ENCODE measurements at places on chromosomes 2 and 18.

DNA sequence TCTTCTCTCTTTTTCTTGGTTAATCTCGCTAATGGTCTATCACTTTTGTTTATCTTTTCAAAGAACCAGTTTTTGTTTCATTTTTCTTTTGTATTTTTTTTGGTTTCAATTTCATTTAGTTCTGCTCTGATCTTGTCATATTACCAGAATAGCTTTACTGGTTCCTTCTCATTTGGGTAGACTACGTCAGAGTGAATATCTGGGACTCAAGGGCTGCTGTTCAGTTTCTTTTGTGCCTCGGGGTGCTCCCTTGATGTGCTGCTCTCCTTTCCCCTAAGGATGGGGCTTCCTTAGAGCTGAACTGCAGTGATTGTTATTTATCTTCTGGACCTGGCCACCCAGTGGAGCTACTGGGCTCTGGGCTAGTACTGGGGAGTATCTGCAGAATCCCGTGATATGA lies 29.4 kb upstream of the IL1RN start:
- DNase-seq: no peak

DNA sequence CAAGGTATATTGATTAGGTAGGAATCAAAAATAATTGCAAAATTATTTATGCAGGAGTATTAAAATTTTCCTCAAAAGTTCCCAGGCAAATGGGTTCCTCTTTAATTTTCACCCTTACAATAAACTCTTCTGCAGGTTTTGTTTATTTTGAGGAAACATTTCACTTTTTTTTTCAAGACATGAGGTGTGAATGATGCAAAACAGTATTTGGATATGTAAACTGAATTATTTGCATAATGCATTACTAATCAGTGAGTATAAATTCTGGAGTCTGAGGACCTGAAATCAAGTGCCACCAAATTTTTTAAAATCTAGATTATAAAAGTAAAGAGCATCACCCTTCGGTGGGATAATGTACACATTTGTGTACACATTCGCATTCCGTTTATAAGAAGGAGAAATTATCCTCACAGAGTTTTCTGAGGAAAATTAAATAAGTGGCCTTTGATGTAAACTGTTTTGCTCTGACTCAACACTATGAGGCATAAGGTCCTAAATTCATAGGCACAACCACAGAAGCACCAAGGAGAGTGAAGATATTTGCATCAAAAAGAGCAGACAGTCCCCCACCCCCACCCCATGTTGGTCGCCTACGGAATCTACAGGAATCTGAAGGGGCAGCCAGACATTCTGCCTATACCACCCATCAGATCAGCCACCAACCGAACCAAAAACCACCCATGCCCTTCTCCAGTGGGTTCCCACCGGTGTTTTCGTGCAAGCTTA lies 33.1 kb downstream of the BCL11A start:
- no peak for DNase-seq

GRCh38 chr18:9849407-9850283 lies 36.1 kb upstream of the TXNDC2 start:
- no peak for DNase-seq

GRCh38 chr2:64134813-64135212 lies 9.4 kb downstream of the PELI1 start:
- DNase-seq: no peak

DNA sequence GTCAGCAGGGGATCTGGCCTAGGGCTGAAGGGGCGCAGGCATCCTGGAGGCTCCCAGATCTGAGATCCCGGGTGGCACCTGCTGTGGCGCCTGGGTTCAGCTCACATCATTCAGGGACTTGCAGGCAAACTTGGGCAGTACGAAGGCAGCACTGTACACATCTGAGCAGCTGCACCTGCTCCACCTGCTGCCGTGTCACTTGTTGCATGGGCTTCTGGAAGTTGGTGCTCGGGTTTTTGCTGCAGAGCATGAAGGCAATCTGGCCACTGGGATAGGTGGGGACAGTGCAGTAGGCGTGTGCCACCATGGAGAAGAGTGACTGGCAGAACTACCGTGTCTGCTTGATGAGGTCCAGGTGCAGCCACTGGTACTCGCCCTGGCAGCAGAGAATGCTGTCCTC lies 48.6 kb downstream of the UGGT1 start:
- no peak for DNase-seq

- DNase-seq: no peak
Observed at GRCh38 chr2:45759310-45759851, 107.9 kb downstream of the PRKCE start.

DNA sequence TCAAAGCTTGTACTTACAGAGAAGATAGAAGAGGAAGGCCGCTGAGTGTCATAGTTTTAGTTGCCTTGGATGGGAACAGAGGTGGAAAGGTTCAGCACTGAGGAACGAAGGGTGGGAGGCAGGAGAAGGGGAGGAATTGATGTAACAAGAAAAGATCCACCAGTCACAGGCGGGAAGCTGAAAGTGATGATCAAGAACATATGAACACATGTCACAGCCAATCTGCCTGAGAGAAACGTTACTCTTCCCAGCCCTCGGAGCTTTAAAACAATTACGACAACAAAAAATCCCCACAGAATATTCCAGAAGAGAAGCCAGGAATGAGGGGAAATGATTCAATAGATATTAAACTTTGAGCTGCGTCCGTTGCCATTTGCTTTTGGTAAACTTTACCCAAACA lies 87.1 kb downstream of the TSHZ1 start:
- DNase-seq: no peak

GRCh38 chr18:45821711-45822110 lies 3.8 kb upstream of the SIGLEC15 start:
- no peak for DNase-seq

DNA sequence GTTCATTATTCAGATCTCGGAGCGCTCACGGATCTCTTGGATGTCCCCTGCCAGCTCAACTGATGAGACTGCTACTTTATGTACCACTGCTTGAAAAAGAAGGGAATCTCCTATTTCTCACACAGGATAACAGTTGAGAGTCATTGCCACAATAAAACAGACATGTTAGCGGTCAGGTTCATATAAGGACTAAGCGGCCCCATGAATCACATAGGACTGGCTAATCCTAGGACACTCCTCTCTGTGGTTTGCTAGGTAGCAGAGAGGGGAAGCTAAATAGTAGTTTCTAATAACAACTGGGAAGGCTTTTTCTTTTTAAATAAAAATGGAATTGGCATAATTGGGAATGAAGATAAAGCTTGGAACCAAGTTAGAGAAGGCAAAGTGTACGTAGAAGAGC lies 15.9 kb upstream of the TGFA start:
- no peak for DNase-seq

DNA sequence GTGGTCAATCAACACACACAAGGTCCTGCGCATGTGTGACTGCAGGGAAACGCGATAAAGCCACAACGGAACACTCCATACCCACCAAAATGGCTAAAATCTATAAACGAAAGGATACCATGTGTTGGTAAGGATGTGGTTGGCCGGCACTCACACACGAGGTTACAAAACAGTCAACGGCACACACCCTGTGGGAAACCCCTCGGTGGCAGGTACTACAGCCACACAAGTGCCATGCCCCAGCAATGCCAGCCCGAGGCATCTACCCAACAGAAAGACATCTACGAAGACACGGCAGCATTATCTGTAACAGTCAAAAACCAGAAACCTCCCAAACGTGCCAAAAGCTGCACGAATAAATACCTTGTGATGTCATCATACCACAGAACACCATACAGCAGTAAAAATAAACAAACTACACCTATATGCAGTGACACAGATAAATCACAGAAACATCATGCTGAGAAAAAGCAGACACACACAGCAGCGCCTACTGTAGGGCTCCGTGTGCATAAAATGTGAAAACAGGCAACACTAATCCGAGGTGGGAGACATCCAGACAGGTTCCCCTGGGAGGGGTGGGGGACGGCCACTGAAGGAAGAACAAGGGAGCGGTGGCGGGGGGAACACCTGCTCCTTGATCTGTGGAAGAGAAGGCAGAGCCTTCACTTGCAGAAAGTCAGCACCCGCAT lies 36.7 kb downstream of the HDAC4 start:
- DNase-seq: no peak

- DNase-seq: no peak
Observed at GRCh38 chr2:196160946-196161345, 10.4 kb downstream of the STK17B start.

- no peak for DNase-seq
Observed at GRCh38 chr2:14915983-14916382, 283.5 kb downstream of the LRATD1 start.

DNA sequence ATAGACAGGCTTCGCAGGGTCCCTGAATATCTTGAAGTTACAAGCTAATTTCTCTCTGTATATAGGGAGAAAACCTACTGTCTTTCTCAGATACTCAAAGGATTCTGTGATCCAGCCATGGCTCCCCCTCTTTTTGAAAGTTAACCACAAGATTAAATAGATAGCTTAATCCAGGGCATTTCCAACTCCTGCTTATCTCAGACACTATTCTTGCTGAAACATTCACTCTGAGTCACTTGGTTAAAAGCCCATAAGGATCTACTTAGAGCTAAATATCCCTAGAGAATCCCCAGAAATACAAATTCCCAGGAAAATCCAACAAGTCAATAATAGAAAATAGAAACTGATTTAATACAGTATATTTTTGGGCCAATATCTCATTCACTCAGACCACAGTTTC lies 179.1 kb upstream of the LYPD1 start:
- no peak for DNase-seq

DNA sequence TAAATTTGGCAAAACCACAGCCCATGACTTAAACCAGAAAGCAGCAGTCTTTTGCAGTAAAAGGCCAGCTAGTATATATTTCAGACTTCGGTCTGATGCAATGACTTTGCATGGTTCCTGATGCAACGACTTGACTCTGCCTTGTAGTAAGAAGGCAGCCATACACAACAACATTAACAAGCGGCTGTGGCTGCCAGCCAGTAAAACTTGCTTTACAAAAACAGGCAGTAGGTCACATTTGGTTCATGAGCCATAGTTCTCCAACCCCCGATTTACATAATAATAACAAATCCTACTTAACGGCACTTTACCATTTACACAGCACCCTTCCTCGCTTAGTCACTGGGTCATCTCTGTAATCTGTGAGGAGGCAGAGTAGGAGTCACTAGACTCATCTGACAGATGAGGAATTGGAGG lies 410.3 kb downstream of the LRATD1 start:
- no peak for DNase-seq

GRCh38 chr18:48736321-48737260 lies 197.8 kb downstream of the CTIF start:
- no peak for DNase-seq

- no peak for DNase-seq
Observed at GRCh38 chr2:215870986-215871385, 142.4 kb downstream of the MREG start.

- no peak for DNase-seq
Observed at GRCh38 chr2:126358122-126358521, 297.8 kb upstream of the GYPC start.

DNA sequence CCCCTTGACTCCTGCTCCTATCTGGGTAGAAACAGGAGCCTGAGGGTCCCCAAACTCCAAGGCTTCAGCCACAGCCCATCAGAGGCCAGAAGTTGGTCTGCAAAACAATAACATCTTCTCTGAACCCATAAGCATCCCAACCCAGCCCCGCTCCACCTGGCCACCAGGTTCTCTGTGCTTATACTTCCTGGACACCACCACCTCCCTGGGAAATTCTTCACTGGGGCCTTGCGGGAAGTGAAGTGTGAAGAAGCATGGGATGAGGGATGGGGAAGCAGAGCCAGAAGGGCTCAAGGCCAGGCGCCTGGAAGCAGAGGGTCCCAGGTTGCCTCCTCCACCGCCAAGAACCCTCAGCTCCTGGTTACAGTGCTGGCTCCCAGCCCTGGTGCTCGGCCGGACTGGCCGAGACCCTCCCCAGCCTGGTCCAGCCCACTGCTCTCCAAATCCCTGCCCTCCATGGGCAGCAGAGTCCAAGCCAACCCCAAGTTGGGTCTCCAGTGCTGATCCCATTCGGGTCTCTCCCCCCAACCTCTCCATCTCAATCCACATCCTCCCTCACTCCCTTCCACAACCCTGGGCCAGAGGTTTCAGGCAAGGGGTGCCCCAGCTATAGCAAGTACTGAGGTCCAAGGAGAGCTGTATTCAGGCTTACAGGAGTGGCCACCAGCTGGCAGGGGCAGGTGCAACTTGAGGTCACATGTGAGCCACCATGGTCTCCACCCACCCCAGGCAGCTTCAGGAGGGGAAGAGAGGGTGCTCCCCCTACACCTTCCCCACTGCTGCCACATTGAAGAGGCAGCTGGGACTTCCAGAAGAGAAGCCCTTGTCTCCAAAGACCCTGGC lies 60.7 kb downstream of the TNS1 start:
- no peak for DNase-seq

- no peak for DNase-seq
Observed at GRCh38 chr2:64227603-64228125, 83.4 kb upstream of the PELI1 start.

DNA sequence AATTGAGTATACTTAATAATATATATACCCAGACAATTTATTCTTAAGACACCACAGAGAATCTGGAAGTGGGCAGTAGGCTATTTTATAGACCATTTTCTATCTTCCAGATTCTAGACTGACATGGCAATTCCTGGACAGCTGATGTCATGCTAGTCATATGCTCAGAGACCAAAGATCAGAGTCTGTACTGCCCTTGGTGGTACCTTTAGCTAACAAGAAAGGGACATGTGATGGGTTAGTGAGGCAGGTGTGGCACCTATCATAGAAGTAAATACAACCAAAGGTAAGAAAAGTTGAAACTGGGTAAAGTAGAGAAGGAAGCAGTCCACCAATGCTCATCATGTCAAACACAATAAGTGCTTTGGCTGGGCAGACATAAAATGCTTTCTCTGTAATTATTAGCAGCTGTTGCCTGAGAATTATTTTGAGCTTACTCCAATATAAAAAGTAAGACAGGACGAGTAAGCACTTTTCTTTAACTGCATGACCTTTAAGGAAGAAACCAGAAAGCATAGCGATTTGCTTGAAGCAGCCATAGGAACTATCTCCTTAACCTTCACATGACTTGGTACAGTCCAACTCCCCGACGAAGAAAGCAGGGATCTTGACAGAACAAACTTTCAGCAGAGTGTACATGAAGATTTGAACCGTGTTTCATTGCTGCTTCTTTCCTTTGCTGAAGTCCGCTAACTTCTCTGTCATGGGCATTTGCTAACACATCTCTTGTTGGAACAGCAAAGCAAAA lies 47.1 kb downstream of the SLC40A1 start:
- DNase-seq: no peak

GRCh38 chr18:67363694-67364093 lies 152.8 kb downstream of the DSEL start:
- no peak for DNase-seq

- DNase-seq: peak; percentile 48
Observed at GRCh38 chr18:46281185-46282176, 177.3 kb downstream of the HAUS1 start.

DNA sequence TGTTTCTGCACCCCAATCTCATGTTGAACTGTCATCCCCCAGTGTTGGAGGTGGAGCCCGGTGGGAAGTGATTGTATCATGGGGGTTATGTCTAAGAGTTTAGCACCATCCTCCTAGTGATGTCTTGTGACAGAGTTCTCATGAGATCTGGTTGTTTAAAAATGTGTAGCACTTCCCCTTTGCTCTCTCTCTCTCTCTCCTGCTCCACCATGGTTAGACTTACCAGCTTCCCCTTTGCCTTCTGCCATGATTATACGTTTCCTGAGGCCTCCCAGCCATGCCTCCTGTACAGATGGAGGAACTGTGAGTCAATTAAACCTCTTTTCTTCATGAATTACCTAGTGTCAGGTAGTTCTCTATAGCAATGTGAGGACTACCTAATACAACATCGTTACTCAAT lies 396.9 kb upstream of the LRATD1 start:
- DNase-seq: no peak
